Nephron progenitor cell (in vitro differentiated cells): ENCODE measurements at places on chromosomes 11 and 22.
A peak's percentile ranks its signal among the peaks of the same experiment; 100 is the strongest.

DNA sequence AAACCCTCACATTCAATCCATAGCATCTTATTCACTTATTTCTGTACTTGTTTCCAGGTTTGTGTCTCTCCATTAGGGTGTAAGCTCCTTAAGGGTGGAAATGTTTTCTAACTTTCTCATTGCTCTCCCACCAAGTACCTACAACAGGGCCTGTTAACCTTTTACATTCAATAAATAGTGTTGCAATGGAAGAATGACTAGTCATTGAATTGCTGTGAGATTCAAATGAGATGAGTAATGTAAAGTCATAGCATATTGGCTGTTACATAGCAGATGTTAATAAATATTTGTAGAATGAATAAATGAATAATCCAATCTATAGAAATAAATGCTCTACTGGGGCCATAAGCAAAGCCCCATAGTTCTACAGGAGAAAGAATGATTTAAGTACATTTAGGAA lies 75.4 kb upstream of the DDI1 start:
- no peak for DNase-seq
- H3K27ac ChIP-seq, result no peak overlapping the region
- H3K4me1 ChIP-seq, result peaks cover 11% of the 10 kb centered on the region
- no peaks in the 10 kb centered on the region for H3K27me3 ChIP-seq
- H3K36me3 ChIP-seq, result no peaks in the 10 kb centered on the region

DNA sequence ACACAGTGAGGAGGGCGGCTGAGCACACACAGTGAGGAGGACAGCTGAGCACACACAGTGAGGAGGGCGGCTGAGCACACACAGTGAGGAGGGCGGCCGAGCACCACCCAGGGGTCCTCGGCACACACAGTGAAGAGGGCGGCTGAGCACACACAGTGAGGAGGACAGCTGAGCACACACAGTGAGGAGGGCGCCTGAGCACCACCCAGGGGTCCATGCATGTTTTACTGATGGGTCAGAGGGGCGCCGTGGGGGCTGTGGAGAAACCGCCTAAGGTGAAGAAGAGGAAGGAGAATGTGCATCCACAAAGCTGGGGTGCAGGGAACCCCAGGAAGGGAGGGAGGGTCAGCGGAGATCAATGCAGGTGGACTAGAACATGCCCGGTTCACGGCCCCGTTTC lies 461.8 kb downstream of the BRD1 start:
- H3K27me3 ChIP-seq, result peaks cover 8% of the 10 kb centered on the region
- H3K36me3 ChIP-seq, result no peaks in the 10 kb centered on the region
- peaks cover 4% of the 10 kb centered on the region for H3K4me1 ChIP-seq
- no peak overlapping the region for H3K27ac ChIP-seq
- H3K4me3 ChIP-seq, result no peak overlapping the region

- H3K27me3 ChIP-seq, result peaks cover 20% of the 10 kb centered on the region
- no peaks in the 10 kb centered on the region for H3K36me3 ChIP-seq
- H3K27ac ChIP-seq, result no peak overlapping the region
- H3K4me1 ChIP-seq, result peaks cover 23% of the 10 kb centered on the region
- DNase-seq, result no peak
These were observed 17.6 kb upstream of the SEPTIN5 start for GRCh38 chr22:19696504-19697276.

GRCh38 chr11:10058356-10058755 lies 235.7 kb downstream of the SBF2 start:
- DNase-seq, result no peak
- H3K27me3 ChIP-seq, result no peaks in the 10 kb centered on the region
- H3K4me3 ChIP-seq, result no peak overlapping the region
- no peak overlapping the region for H3K27ac ChIP-seq

GRCh38 chr11:31059529-31059928 lies 310.0 kb downstream of the DCDC1 start:
- H3K27ac ChIP-seq, result no peak overlapping the region
- no peak for DNase-seq
- H3K4me3 ChIP-seq, result no peak overlapping the region
- H3K36me3 ChIP-seq, result no peaks in the 10 kb centered on the region
- no peaks in the 10 kb centered on the region for H3K27me3 ChIP-seq

GRCh38 chr22:19062139-19062942 lies 59.9 kb downstream of the DGCR2 start:
- no peak overlapping the region for H3K4me3 ChIP-seq
- H3K4me1 ChIP-seq, result peaks cover 8% of the 10 kb centered on the region
- H3K27me3 ChIP-seq, result no peaks in the 10 kb centered on the region
- peak overlapping the region; percentile 19 for H3K27ac ChIP-seq

- peaks cover 4% of the 10 kb centered on the region for H3K4me1 ChIP-seq
- no peak overlapping the region for H3K4me3 ChIP-seq
- H3K27me3 ChIP-seq, result peaks cover 64% of the 10 kb centered on the region
- no peak for DNase-seq
- H3K27ac ChIP-seq, result no peak overlapping the region
These were observed 6.4 kb upstream of the CDPF1 start for GRCh38 chr22:46256358-46256958.

DNA sequence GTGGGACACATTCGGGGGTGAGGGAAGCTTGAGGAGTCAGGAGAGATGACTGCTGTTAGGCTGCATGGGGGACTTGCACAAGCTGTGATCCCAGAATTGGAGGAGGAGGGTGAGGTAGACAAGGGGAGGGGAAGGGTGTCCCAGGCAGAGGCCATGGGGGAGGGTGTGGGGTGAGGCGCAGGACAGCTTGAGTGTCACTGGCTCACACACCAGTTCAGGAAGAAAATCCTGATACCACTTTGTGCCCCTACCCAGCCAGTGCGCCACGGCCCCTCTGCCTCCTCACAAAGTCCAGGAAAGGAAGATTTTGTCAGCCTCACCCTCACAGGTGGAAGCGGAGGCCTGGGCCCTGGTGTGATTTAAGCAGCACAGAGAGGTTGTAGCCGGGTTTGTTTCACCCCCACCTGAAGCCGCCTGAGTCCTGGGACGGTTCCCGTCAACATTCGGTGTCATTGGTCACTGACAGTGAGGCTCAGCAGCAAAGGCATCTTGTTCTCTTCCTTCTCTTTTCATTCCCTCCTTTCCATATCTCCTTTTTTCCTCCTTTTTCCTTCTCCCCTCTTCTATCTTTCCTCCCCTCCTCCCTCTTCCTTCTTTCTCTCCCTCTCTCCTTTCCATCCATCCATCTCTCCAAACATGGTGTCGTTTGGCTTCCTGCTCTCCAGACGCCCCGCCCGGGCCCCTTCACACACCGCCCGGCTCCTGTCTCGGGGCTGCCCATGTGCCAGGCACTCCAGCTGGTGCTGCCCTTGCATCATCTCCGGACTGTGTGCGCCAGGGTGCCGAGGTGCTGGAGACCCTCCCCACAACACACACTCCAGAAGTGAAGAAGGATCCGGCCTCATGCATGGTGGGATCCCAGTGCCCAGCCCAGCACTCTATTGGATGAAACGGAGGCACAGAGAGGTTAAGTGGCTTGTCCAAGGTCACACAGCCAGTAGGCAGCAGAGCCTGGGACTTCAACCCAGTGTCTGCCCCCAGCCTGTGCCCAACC lies 89.3 kb downstream of the MPPED1 start:
- H3K27ac ChIP-seq, result no peak overlapping the region
- H3K27me3 ChIP-seq, result peaks cover 15% of the 10 kb centered on the region
- H3K36me3 ChIP-seq, result no peaks in the 10 kb centered on the region
- no peak for DNase-seq
- no peak overlapping the region for H3K4me3 ChIP-seq

- H3K36me3 ChIP-seq, result no peaks in the 10 kb centered on the region
- no peaks in the 10 kb centered on the region for H3K27me3 ChIP-seq
- no peak overlapping the region for H3K27ac ChIP-seq
- no peak for DNase-seq
These were observed 210.6 kb downstream of the AASDHPPT start for GRCh38 chr11:106288057-106288456.

- no peak overlapping the region for H3K4me3 ChIP-seq
- peaks cover 3% of the 10 kb centered on the region for H3K27me3 ChIP-seq
- no peak overlapping the region for H3K27ac ChIP-seq
- no peak for DNase-seq
- H3K4me1 ChIP-seq, result peaks cover 8% of the 10 kb centered on the region
These were observed 151.1 kb downstream of the C11orf91 start for GRCh38 chr11:33549483-33549882.

DNA sequence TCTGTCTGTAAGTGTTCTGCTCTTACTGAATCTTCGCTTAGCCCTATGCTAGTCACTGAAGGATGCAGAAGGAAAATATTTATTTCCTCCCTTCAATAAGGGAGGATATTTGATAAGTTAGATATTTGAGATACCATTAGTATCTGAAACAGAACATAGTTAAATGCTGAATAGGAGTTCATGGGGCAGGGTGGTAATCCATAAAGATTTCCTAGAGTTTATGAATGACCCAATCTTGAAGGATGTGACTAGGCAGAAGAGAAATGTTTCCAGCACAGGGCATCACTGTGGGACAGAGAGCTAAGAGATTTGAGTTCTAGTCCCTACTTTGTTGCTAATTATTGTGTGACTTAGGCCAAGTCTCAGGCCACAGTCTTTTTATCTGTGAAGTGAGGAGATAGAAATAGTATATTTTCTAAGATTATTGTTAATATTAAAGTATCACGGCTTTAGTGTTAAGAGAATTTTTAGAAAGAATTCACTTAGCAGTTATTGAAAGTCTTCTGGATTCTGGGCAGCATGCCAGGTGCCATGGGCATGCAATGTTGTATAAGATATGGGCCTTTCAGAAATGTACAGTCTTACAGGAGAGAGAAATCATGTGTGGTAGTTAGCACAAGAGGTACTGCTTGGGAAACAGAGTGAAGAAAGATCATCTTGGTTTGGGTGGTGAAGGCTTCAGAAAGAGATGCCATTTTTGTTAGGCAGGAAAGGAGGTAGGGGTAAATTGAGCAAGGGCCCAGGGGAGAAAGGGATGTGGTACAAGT lies 24.0 kb downstream of the SWAP70 start:
- no peaks in the 10 kb centered on the region for H3K27me3 ChIP-seq
- peaks cover 18% of the 10 kb centered on the region for H3K4me1 ChIP-seq
- H3K27ac ChIP-seq, result no peak overlapping the region
- no peaks in the 10 kb centered on the region for H3K36me3 ChIP-seq
- H3K4me3 ChIP-seq, result no peak overlapping the region
